ENCODE measurements at places on chromosomes 16 and 17.

- DNase-seq: no peak
Observed at GRCh38 chr16:58462997-58463941, 36.7 kb upstream of the NDRG4 start.

GRCh38 chr16:77989846-77990245 lies 32.5 kb upstream of the CLEC3A start:
- DNase-seq: no peak

GRCh38 chr17:72030067-72030899 lies 90.5 kb upstream of the SOX9 start:
- no peak for DNase-seq

DNA sequence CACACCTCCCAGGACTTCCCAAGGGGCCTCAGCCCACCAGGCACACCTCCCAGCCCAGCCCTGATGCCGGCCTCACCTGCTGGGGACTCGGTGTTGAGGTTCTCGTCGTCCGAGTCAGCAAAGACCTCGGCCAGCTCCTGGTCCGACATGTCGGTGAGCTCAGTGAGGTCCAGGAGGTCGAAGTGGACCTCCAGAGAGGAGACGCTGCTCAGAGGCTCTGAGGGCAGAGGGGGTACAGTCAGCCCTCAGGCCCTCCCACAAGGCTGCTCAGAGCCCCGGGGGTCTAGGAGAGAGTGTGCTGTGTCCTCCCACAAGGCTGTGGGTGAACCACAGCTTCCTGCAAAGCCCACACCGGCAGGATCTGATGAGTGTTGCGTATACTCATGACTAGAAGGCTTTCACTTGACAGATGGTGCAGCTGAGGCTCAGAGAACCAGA lies 10.5 kb downstream of the DBNDD1 start:
- DNase-seq: no peak

GRCh38 chr17:76356803-76357456 lies 3.2 kb upstream of the PRPSAP1 start:
- DNase-seq: no peak

Data from NCI-H226 (cell line).